ENCODE measurements at places on chromosomes 12 and 14.
A peak's percentile ranks its signal among the peaks of the same experiment; 100 is the strongest.

DNA sequence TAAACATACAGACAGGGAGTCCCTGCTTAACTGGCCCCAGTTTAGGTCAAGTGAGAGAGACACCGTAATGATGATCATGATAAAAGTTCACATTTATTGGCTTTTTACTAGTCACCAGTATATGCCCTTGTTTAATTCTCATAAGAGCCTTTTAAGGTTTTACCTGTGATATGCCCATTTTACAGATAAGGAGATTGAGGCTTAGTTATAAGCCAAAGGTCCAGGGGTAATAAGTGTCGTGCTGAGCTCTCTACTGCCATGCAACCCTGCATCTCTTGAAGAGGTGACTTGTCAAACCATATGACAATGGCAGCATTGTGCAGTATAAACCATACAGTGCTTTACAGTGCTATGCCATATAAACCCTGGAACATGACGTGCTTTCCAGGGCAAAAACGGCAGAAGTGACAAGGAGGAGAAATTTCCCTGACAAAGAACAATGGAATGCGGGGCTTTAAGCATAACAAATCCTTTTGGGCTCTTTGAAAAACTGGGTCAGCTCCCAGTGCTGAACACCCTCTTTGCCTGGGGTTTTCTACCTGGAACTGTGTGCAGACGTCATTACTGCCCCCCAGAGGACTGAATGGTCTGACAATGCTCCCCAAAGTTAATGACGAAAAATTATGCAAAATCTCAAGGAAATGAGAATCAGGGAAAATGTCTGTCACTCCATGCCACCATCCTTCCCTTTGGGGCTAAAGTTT is 59.7 kb upstream of the C14orf132 start:
- peak; percentile 70 for DNase-seq

GRCh38 chr12:48122065-48122834 is 3.1 kb downstream of the PFKM start:
- no peak for DNase-seq

- no peak for DNase-seq
These were observed 70.7 kb downstream of the AACS start for GRCh38 chr12:125135906-125136305.

DNA sequence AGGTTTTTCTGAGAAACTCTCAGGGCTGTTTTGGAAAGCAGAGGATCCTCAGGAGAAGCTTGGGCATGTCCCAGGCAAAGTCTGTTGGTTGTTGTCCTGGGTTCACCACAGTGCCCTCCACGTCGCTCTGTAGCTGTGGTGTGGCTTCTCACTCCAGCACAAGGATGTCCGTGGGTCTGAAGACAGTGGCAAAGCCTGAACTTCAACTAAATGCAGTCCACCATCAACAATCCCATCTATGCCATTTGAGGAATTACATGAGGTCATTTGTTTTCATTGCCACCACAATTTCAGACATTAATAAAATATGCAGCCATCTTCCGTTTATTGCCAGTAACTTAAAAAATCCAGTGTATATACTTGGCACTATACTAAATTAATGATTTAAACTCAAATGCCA is 272.1 kb downstream of the LRIG3 start:
- no peak for DNase-seq

DNA sequence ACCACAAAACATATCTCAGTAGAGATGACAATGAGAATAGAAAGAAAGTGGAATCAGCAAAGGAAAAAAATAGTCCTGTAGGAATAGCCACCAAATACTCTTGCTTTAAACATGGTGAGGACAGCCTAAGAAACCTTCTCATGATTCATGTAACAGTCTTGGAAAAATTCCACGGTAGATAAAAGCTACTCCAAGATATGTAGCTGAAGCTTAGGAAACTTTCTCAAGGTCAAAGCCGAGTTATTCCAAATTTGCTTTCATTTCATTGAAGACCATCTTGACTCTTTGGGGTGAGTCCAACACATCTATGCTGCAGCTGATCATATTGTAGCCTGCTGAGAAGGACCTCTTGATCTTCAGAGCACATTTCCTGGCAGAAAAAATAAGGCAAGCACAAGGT is 157.6 kb downstream of the PAH start:
- no peak for DNase-seq

GRCh38 chr12:53047221-53048032 is 2.4 kb upstream of the TNS2 start:
- DNase-seq = peak; percentile 52

DNA sequence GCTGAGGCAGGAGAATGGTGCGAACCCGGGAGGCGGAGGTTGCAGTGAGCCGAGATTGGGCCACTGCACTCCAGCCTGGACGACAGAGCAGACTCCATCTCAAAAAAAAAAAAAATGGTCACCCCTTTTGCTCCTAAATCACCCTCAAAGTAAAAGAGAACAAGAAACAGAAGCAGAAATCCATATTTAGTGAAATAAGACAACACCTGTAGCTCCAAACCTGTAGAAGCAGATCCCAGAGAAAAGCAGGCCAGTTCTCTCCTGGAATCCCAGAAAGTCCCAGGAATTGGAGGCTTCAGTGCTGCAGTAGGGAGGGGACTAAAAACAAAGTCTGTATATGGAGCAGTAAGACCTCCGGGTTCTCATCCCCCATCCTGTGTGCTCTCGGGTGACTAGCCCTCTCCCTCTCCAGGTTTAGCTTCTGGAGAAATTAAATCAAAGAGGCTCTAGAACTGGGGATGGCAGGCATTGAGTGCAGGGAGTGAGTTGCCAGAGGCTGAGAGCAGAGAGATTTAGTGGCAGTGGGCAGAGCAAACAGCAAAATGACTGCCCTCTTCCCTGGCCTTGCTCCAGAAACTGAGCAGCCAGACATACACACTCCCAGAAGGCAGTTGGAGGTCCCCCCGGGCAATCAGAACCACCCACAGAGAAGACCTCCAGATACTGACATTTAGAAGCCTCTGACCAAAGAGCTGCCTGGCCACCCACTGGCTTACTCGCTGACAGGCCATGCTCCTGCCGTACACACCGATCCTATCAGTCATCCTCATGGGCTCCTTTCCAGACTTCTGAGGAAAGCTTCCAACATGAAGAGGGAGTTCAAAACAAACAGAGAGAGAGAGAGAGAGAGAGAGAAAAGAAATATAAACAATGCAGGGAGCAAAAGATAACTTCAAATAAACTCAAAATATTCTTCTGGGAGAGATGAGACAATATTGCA is 6.3 kb upstream of the MLXIP start:
- DNase-seq = peak; percentile 93

- no peak for DNase-seq
These were observed 447.0 kb downstream of the SLC16A7 start for GRCh38 chr12:60042835-60043234.

GRCh38 chr14:23128969-23129758 is 10.1 kb upstream of the CEBPE start:
- DNase-seq = no peak

DNA sequence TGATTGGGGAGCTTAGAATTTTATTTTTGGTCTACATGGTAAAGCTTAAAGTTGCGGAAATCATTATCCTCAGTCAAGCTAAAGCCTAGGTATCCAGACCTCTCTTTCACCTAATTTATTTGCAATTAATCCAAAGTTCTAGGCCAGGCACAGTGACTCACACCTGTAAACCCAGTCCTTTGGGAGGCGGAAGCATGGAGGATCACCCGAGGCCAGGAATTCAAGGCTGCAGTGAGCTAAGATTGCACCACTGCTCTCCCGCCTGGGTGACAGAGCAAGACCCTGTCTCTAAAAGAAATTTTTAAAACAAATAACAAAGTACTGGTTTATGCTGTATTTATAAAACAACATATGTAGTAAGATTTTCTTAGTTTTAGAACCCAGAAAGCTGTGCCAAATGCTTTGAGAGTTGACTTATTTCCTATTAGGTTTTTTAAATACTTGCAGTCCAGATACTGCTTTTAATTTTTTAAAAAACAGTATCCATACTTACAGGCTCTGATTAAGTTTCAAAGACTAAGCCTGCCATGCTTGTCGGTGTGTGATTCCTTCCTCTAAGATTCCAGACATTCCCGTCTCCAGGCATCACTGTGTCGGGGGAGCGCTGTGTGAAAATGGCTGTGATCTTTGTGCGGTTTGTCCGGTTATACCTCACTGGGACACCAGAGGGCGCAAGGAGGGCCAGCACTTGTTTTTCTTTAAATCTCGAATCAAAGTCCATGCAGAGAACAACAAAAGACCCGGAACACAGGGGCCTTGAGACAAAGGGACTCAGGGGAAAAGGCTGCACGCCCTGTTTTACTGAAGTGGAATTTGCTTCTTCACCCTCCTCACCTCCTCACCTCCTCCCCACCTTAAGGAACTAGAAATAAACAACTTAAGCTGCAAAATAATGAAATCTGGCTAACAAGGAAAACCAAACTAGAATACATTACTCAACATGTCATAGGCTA is 24.6 kb upstream of the TMPO start:
- DNase-seq = peak; percentile 100

- no peak for DNase-seq
These were observed 1.7 kb downstream of the ARHGAP5 start for GRCh38 chr14:32078858-32079216.

GRCh38 chr12:93166541-93167307 is 211.0 kb upstream of the NUDT4 start:
- no peak for DNase-seq

- no peak for DNase-seq
These were observed 206.7 kb upstream of the PWP1 start for GRCh38 chr12:107478881-107479280.

DNA sequence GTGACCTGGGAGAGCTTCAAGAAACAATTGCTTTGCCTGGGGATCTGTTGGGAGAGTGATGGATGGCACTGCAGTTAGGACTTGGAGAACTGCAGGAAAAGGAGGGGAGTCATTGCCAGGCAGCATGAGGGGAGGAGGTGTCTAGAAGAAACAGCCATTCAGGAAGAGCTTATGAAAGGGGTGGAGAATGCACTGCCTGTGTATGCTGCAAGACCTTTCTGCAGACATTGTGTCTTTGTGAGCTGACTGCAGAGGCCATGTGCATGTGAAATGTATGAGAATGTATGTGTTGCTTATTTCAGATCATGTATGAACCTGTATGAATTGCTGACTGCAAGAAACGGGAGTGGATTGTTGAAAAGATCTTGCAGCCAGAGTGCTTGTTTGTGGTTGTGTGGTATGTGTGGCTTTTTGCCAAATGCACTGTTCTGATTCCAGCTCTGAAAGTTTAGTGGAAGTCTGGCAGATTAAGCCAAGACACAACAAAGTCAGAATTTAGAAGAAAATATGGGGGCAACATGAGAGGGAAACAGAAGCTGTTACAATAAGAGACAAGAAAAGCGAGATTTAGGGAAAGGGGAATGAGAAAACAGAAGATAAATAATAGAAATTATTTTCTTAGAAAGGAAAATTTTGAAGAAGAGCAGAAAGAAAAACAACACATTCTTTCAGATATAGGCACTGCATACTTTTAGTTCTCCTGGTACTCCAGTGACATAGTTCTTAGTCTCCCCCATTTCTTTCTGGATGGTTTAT is 9.8 kb upstream of the RIMKLB start:
- DNase-seq = peak; percentile 91

DNA sequence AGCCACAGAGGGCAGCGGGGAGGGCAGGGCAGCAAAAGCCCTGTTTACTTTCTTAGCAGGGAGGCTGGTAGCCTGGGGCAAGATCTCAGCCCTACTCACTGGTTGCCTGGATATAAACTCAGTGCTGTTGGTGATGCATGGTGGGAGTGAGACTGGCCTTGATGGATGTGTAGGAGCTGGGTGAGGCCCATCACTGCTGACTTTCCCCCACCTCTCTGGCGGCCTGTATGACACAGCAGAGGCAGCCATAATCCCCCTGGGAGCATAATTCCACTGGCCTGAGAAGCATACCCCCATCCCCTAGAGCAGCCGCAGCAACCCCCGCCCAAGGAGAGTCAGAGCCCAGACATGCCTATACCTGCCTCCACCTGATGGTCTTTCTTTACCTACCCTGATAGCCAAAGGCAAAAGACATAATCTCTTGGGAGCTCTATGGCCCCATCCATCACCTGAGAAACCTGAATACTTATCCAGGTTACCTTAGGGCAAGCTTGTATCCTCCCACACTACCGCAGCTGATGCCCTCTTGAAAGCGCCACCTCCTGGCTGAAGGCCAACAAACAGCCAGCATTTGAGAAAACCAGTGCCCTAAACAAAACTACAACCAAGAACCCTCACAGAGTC is 59.3 kb downstream of the DNAI7 start:
- peak; percentile 95 for DNase-seq

- no peak for DNase-seq
These were observed 132.1 kb downstream of the DICER1 start for GRCh38 chr14:95025218-95025617.

GRCh38 chr14:74636424-74637177 is 24.6 kb upstream of the LTBP2 start:
- peak; percentile 31 for DNase-seq

GRCh38 chr12:71865166-71865713 is 25.7 kb downstream of the TBC1D15 start:
- no peak for DNase-seq

DNA sequence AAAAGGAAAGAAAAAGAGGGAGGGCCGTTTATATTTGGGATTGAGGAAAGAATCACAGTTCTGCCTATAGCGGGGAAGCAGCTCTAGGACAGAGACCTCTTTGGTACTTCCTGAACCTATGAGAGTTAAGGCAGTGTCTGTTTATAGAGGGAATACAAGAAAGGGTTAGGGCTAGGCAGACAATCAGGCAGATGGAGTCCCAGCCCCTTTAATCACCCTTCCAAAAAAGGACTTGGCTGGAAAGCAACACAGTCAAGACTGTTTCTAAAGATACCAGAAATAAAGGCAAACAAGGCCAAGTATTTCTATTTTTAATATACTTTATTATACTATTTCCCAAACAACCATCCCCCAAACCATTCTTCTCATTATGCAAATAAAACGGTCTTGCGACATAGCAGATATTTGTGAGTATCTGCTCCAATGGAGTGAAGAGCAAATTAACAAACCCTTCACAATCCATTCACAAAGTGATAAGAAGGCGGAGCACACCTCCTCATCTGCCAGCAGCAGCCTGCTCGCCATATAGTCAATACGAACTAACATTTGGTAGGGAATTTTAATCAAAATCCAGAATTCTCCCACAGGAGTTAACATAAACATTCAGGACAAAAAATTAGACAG is 697 bp upstream of the GRIP1 start:
- no peak for DNase-seq

- peak; percentile 82 for DNase-seq
These were observed 19.4 kb downstream of the NCKAP5L start for GRCh38 chr12:49808686-49809380.

GRCh38 chr12:109329686-109330085 is 18.0 kb upstream of the MYO1H start:
- no peak for DNase-seq

GRCh38 chr12:12681061-12681765 is 14.8 kb downstream of the GPR19 start:
- no peak for DNase-seq

DNA sequence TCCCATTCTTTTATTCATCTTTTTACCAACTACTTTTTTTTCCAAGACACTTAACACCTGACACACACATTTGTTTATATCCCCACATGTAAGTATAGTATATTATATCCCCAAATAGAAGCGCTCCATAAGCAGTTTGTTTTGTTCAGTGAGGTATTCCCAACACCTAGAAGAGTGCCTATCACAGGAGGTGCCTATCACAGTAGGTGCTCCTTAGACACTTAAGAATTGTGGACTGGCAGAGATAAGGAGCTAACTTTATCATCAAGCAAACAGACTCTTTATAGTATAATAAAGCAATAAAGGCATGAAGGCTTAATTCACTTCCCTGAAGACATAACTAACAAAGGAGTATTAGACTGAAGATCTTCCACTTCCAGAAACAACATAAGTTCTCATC is 29.1 kb downstream of the OSBPL8 start:
- no peak for DNase-seq
